ENCODE measurements at places on chromosomes 1 and 21.
A peak's percentile ranks its signal among the peaks of the same experiment; 100 is the strongest.

DNA sequence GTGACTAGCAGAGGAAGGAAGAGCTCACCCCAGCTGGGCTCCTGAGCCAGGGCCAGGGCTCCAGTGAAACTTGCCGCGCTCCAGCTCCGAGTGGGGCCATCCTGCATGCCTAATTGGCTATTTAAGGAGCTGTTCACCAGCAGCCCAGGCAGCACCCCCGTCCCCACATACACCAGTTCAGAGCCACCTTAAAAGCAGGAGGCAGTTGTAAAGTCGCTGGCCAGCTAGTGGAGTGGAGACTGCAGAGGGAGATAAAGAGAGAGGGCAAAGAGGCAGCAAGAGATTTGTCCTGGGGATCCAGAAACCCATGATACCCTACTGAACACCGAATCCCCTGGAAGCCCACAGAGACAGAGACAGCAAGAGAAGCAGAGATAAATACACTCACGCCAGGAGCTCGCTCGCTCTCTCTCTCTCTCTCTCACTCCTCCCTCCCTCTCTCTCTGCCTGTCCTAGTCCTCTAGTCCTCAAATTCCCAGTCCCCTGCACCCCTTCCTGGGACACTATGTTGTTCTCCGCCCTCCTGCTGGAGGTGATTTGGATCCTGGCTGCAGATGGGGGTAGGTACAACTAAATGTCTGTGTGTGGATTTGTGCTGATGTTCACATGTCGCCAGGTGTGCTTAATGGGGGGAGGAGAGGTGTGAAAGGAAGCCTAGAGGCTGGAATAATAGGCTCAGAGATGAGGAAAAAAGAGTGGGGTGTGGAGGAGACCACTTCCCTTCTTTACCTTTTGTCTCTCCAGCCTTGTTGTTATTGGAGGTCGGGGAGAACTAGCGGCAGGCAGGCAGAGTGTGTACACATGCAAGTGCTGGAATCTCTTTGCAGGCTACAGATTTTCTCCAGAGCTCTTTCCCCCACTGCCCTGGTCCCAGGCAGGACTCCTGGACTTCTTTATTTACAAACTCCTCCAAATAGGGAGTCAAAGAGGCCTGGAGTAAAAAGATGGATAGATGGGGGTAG is at the start of gene CA14:
Gene CA14, plus strand, starts transcription at position 151 of the 962 bp plus-strand sequence. Its CDS starts 355 bp downstream, at position 506.
- no peak for DNase-seq

DNA sequence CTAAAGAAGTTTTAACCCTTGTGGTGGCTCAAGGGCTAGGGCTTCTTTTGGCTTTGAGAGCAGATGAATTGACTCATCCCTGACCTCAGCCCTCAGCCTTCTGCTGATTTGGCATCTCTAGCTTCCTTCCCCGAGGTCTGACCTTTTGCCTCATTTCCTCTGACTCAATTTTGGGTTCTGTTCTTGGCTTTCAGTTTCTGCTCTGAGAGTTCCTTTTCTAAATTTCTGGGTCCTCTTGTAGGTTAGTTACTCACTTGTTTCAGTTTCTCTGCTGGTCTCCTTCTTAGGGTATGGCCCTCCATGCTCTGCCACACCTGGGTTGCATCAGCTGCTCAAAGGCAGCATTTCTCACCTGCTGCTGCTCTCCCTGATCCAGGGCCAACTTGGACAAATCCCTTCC is 19.4 kb downstream of the PDE4B start:
- peak; percentile 63 for DNase-seq

GRCh38 chr21:41497008-41497407 is 10.9 kb downstream of the TMPRSS2 start:
- DNase-seq, result no peak

DNA sequence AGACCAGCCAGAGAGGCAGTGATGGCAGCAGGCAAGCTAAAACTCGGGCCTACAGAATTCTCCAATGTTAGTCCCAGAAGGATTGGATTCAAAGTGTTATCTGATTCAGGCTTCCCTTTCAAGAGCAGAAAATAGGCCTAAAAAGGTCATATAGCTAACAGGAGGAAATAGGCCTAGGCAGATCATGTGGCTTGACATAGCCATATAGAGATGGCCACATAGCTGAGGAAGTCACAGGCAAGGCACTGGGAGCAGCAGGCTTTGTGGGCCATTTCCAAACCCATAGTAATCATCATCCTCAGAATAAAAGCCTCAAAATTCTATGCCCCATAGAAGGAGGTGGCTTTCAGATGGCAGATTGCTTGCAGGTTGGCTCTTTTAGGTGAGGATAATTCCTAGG is 29.0 kb upstream of the LMO4 start:
- no peak for DNase-seq

DNA sequence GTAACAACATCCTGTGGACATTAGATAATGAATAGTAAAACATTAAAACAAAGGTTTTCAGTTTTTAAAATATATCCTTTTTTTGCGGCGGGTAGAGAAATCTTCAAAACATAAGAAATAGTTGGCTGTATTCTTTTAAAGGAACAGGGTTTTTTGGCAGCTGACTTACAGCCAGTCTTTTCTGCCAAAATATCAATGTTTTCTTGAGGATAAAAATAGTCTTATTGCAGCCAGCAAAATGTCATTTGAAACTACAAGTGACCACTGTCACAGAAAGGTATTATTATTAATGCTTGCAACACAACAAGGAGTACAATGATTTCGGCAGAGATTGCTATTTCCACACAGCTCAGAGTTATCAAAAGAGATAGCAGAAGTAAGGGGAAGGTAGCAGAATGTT is 21.4 kb downstream of the OLFM3 start:
- DNase-seq, result no peak

Measured in CD4-positive, alpha-beta T cell treated with Interleukin-15 for 1 hour (primary cell).